ENCODE measurements at places on chromosomes 5 and 9. TPM values are rescaled to one million over a fixed set of nuclear protein-coding genes. Genes with fewer than 3 reads are reported as not detected.

The NKD2 gene
- total RNA-seq = 0.82 TPM

The TAF11L12 gene
- not detected for total RNA-seq

The HMMR gene
- total RNA-seq = 88.6 TPM

DNA sequence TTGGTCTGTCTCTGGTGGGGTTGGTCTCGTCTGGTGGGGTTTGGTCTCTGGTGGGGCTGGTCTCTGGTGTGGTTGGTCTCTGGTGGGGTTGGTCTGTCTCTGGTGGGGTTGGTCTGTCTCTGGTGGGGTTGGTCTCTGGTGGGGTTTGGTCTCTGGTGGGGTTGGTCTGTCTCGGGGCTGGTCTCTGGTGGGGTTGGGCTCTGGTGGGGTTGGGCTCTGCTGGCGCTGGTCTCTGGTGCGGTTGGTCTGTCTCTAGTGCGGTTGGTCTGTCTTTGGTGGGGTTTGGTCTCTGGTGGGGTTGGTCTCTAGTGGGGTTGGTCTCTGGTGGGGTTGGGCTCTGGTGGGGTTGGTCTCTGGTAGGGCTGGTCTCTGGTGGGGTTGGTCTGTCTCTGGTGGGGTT, 16.3 kb upstream of the CD74 start:
- H3K4me3 ChIP-seq = no peak overlapping the region
- H3K36me3 ChIP-seq = no peaks in the 10 kb centered on the region
- no peaks in the 10 kb centered on the region for H3K27me3 ChIP-seq
- no peak overlapping the region for H3K27ac ChIP-seq
- H3K4me1 ChIP-seq = no peaks in the 10 kb centered on the region
